Activated naive CD4-positive, alpha-beta T cell (primary cell): ENCODE measurements at places on chromosomes 5 and 9.
A peak's percentile ranks its signal among the peaks of the same experiment; 100 is the strongest.

DNA sequence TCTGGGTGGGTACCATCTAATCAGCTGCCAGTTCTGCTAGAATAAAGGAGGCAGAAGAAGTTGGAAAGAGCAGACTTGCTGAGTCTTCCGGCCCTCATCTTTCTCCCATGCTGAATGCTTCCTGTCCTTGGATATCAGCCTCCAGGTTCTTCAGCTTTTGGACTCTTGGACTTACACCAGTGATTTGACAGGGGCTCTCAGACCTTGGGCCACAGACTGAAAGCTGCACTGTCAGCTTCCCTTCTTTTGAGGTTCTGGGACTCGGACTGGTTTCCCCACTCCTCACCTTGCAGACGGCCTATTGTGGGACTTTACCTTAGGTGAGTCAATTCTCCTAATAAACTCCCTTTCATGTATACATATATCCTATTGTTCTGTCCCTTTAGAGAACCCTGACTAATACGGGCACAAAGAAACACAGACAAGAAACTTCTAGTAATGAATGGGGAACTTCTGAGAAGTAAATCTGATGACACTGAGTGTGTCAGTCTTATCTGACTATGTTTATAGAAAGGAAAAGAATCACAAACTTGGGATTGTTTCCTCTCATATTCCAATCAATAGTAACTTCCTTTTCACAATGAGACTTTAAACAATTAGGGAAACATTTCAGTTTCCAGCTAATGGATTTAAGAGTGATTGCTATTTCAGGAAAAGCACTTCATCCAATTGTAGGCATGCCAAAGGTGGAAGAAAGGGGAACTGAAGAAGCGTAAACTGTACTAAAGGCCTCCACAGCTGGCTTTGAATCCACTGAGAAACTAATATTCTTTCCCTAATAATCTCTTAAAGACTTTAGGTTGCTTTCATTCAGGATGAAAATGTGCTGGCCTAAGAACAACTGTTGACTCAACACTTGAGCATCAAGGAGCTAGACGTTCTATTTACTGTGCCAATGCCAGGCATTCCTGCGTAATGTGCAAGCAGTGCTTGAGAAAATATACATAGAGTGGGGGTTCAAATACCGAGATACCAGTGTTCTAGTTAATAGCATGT lies 127.9 kb upstream of the PTGER4 start:
- no peak for DNase-seq

DNA sequence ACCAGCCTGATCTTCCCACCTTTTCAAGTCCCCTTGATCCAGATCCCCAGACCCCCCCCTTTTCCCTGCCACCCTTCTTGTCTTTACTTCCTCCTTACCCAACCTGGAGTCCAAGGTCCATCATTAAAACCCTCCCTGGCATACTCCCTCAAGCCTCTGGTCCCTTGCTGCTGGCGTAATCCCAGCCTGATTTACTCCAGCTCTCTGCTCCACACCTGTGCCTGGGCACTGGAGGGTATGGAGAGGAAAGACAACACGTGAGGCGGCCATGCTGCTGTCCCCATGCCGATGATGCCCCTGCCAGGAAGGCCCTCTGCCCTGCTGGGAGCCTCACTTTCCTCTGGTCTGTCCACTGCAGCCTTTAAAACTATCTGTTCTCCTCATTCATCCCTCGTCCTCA lies 5.1 kb downstream of the B4GALT7 start:
- DNase-seq, result no peak

GRCh38 chr5:34915139-34915855 lies at the start of the genes BRIX1 and RAD1:
BRIX1 (plus strand) TSS chr5:34915711; CDS start chr5:34915739, 28 bp downstream.
RAD1 (minus strand) TSS chr5:34915504; CDS start chr5:34914892, 612 bp downstream.
- DNase-seq, result peak; percentile 70

GRCh38 chr9:126309427-126310189 lies 17.0 kb upstream of the MVB12B start:
- no peak for DNase-seq
